Breast epithelium (tissue), 4 donors: ENCODE measurements at places on chromosomes 11 and 22.

DNA sequence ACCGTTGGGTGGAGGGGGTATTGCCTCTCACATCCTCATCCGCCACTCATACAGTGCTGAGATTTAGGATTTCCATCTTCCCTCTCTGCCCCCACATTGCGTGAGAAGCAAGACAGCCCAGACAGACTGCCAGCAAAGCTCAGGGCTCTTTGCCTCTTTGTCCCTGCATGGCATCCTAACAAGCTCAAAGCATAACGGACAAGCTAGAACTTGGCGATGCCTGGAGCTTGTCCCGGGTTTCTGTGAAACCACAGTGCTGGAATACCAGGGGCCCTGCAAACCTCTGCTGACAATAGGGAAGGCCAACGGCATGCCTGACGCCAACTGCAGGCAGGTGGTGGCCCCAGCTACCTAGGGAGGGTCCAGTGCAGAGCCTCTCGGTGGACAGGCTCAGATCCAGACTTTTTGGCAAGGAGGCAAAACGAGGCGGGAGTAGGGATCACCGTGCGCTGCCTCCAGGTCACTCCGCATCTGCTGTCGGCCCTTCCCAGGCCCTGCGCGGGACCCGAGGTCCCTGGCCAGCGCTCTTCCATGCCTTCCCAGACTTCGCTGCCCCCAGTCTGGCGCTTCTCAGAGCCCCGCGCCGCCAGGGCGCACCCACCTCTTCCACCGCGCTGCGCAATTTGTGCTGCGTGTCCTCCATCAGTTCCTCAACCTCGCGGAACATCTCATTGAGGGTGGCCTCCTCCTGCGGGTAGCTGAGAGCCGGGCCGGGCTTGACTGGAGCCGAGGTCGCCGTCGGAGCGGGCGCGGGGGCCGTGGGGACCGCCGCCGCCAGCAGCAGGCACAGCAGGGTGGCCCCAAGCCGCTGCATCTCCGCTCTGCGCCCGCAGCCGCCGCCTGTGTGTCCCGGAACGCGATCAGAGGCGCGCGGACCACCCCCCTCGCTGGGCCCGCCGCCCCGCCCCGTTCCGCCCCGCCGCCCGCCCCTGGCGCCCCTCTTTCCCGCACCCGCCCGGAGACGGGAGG is at the start of gene DKK3:
Gene DKK3 (minus strand): TSS at position 858 of the 969 bp plus-strand sequence. CDS start 44 bp downstream, at position 814.
- DNase-seq = peak; percentile 86

DNA sequence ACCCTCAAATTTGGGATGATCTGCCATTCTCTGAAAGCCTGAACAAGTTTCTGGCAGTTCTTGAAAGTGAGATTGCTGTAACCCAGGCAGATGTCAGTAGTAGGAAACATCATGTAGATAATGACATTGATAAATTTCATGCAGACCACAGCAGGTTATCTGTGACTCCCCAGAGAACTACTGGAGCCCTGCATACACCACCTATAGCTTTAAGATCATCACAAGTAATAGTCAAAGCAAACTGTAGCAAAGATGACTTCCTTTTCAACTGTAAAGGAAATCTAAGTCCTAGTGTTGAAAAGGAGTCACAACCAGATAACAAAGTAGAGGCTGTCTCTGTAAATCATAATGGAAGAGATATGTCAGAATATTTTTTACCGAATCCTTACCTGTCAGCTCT is 31.0 kb downstream of the DDIAS start:
- DNase-seq = no peak

GRCh38 chr11:5004424-5005274 is 10.0 kb downstream of the OR51L1 start:
- no peak for DNase-seq

DNA sequence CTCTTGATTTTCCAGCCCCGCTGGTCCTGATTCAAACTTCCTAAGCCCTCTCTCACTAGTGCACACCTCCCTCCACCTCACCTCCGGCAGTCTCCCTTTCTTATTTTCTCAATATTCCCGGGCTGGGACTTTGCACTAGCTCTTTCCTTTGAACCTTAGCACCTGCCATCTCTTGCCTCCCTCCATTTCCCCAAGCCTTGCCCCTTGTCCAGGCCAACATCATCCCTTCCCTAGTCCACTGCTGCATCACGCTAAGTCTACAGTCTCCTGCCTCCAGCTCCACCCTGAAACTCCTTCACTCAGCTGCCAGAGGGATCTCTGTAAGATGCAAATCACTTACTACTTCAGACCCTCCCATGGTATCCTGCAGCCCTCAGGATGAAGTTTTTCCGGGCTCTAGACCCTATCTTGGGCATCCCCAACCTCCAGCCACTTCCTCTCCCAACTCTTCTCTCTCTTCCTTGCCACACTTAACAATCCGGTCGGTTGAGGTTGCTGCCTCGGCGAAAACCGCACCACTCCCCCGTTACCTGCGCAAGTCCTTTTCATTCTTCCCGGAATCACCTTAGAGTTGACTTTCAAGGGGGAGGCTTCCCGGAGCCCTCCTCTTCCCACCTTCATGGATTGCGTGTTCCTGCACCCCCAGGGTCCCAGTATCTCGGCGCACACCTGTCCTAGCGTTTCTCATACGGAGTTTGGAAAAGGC is 42.7 kb downstream of the NECTIN1 start:
- peak; percentile 53 for DNase-seq

DNA sequence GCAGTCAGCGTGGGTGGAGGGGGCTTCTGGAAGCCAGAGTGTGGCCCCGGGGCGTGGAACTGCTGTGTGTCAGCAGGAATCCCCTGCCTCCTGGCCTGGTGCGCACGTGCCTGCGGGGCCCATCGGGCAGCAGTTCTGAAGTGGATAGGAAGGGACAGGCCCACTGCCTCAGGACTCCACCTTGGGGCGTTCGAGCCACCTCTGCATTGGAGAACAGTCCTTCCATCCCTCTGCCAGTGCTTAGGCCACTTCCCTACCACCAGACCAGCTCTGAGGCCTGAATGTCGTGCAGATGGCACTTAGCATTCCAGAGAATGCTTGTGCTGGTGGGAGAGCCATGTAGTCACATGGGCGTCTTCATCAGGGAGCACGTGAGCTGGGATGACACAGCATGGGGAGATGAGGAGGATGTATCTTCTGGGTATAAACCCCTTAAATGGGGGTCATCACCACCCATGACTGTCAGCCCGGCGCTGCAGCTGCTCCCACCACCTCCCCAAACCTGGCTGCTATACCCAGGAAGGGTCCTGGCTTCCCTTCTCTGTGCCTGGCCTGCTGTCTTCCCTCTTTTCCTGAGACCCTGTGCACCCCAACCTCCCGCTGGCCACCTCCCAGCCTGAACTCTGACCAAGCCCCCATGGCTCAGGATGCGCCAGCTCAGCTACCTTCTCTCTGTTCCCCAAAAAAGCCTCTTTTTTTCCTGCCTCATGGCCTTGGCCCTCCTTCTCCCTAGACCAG is 9.7 kb downstream of the INCENP start:
- DNase-seq = no peak

DNA sequence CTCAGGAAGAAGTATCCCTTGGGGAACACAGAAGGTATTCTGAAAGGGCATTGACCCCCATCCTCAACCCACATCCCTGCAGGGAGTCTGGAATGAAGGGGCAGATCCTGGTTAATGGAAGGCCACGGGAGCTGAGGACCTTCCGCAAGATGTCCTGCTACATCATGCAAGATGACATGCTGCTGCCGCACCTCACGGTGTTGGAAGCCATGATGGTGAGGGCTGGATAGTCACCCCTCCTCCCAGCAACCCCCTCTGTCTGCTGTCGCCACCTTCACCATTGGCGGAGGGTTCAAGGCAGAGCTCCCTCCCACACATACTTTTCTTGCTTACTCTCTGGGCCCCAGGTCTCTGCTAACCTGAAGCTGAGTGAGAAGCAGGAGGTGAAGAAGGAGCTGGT is 5.3 kb downstream of the ABCG4 start:
- DNase-seq = no peak

DNA sequence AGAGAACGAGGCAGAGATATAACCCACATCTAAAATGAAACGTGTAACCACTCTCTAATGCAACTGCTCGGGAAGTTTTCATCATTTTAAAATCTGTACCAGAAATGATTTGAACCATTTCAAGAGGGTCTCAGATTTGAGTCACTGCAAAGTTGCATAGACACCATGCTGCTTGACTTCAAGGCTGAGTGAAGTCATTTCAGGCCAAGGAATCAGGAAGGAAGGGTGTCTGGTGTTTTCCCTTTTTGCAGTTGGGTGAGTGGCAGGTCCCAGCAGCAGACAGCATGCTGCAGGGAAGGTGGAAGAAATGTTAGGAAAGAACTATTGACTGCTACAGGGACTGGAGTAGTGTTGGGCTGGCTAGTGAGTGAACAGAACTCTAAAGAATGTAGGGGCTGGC is 16.5 kb downstream of the TANGO2 start:
- DNase-seq = no peak

- DNase-seq = no peak
Observed at GRCh38 chr11:125494974-125495725, 915 bp downstream of the FEZ1 start.

GRCh38 chr11:103215812-103216211 is 106.6 kb downstream of the DYNC2H1 start:
- no peak for DNase-seq

GRCh38 chr11:113202431-113202830 is 112.0 kb upstream of the TTC12 start:
- DNase-seq = no peak

- no peak for DNase-seq
Observed at GRCh38 chr11:8694137-8694536, 11.5 kb downstream of the RPL27A start.

GRCh38 chr11:28343304-28344233 is 235.4 kb downstream of the METTL15 start:
- DNase-seq = no peak

- DNase-seq = peak; percentile 72
Observed at GRCh38 chr22:50531546-50531961, 1.7 kb upstream of the TYMP start.

GRCh38 chr11:36510594-36510942 is 496 bp upstream of the TRAF6 start:
- no peak for DNase-seq

DNA sequence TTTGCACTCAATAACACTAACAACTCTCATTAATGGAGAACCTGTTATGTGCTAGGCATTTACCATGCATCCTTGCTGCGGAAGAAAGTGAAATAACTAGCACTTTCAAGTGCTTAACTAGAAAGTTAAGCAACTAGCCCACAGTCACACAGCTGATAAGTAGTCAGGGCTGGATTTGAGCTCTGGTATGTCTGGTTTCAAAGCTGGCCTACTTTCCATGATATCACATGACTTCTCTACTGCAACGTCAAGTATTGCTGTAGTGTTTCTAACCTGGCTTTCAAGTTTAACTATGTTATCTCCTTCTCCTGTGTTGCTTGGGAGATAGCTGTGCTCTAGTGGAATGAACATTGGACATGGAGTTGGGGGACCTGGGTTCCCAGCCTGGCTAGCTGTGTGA is 12.1 kb downstream of the SLC15A3 start:
- DNase-seq = no peak

DNA sequence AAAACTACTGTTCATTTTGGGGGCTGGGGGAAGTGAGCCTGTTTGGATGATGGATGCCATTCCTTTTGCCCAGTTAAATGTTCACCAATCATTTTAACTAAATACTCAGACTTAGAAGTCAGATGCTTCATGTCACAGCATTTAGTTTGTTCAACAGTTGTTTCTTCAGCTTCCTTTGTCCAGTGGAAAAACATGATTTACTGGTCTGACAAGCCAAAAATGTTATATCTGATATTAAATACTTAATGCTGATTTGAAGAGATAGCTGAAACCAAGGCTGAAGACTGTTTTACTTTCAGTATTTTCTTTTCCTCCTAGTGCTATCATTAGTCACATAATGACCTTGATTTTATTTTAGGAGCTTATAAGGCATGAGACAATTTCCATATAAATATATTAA is 87.1 kb upstream of the BIRC3 start:
- DNase-seq = no peak

DNA sequence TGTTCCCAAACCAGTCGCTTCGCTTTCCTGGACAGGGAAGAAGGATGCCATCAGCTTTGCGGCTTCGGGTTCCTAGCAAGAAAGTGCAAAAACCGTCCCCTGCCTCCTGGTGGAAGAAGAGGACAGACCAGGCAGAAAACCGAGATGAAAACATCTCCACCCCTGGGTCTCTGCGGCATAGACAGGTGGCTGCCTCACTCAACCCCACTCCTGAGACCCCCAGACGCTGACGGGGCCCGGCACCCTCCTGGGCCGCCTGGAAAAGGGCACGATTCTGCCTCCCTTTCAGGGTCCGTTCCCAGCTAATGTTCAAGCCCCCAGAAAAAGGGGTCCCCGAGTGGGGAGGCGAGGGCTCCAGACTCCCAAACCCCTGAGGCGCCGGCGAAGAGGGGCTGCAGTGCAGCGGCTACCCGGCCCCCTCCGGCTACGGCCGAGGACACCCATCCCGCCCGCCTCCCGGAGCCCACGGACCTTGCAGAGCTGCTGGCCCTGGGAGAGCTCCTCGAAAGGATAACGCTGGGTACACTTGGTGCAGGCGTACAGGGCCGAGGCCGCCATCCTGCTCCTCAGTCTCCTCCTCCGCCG is 569 bp downstream of the FAM76B start:
- DNase-seq = no peak

DNA sequence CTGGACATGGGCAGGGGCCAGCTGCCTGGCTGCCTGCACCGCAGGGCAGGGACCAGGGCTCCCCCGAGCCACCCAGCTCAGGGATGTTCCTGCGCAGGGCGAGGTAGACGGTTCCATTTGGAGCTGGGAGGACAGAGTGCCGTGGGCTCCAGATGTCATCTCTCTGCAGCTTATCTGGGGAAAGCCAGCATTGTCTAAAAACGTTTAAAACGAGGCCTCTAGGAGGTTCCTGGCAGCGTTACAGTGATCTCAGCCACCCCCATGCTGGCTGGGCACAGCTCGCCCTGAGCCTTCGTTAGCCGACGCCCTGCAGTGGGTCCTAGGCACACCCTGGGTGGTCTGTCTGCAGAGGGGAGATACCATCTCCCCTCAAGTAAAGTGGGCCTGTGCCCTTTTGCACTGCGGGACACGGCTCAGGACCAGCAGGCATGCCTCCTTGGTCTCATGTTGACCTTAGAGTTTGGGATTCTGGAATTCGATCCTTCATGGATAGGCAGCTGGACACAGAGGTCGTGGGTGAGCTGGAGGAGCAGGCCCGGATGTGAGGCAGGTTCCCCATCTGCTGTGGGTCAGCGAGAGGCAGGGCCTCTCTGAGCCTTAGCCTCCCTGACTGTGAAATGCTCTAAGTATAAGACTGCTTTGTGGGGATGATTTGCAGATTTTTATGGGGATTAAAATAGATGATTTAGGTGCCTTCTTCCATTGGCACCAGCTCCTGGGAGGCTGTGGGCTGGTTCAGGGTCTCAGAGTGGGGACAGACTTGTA is 14.1 kb downstream of the SYNGR1 start:
- no peak for DNase-seq

- no peak for DNase-seq
Observed at GRCh38 chr11:23236826-23237555, 376.7 kb upstream of the CCDC179 start.

DNA sequence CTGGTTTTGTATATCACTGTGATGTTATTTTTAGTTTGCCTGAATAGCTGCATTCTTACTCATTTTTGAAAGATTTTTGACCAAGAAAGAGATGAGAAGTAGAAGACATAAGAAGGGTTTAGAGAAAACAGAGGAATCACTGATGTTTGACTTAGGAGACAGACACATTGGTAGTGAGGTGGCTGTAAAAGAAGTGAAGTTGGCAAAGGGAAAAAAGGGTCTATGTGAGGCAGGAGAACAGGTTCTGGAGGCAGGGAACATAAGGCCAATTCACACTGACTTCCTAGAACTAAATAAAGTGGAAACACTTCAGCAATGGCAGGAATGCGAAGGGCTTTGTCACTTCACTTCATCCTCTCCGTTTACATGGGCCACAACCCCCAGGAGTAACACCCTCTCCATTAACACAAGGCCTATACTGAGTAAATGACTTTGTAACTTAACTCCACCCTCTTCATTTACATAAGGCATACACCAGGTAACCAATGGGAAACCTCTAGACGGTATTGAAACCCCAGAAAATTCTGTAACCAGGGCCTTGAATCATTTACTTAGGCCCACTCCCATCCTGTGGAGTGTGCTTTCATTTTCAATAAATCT is 36.5 kb downstream of the CTSC start:
- no peak for DNase-seq
